ENCODE measurements at places on chromosomes 5 and 9. TPM values are rescaled to one million over a fixed set of nuclear protein-coding genes. Genes with fewer than 3 reads are reported as not detected.

- H3K36me3 ChIP-seq, result peaks cover 6% of the 10 kb centered on the region
- no peak overlapping the region for H3K27ac ChIP-seq
- H3K27me3 ChIP-seq, result no peaks in the 10 kb centered on the region
- H3K4me3 ChIP-seq, result no peak overlapping the region
- no peak for DNase-seq
- no peaks in the 10 kb centered on the region for H3K4me1 ChIP-seq
These were observed 7.6 kb downstream of the HDHD3 start for GRCh38 chr9:113368982-113369854.

DNA sequence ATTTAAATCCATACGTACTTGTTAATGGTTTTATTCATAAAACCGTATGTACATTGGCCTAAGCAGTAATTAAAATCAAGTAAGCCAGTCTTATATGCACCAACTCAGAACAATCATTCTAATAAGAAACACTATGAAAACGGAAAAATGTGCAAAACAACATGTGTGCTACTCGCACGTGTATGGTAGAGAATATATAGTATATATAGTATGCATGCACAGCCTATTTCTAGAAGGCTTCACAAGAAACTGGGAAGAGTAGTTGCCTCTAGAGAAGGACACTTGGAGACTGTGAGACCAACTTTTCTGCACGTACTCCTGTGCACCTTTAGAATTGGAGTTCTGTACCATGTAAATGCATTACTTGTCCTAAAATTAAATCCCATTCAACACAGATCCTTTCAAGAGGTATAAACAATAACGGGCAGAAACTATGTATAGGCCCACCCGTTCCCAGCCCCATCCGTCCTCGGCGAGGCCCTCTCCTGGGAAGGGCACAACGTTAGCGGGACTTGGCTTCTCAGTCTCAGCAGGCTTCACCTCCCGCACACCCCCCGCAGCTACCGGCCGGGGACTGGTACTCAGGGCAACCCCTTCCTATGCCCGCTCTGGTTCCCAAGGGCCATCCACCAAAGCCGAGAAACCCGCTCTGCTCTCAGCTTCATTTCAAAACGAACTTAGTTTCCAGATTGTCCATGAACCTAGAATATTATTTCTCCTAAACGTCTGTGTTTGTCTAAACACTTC lies 2.0 kb downstream of the CDC14B start:
- peaks cover 42% of the 10 kb centered on the region for H3K4me1 ChIP-seq
- H3K27me3 ChIP-seq, result peaks cover 8% of the 10 kb centered on the region
- H3K36me3 ChIP-seq, result no peaks in the 10 kb centered on the region

DNA sequence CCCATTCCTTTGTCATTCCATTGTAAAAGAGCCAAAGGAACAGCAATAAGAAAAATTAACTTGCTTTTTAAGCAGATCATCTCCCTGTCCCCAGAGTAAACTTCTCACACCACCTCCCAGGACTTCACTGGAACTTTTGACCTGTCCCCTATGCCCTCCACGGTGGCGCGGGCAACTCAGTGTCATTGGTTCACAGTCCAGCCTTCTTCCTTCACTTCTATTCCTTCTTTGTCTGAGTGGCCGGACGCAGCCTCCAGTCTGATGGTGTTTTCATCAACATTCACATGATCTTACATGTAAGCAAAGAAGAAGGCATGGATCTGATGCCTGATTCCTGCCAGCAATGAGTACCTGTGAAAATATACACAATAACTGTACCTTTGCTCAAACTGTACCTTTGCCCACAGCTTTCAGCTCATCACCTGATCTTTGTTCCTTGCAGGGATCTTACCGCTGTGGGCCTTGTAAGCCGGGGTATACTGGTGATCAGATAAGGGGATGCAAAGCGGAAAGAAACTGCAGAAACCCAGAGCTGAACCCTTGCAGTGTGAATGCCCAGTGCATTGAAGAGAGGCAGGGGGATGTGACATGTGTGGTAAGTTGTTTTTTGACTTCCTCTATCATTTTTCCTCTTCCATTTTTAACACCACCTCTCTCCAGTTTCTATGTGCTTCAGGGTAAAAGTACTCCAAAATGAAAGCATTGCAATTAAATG lies 32.5 kb downstream of the THBS4 start:
- H3K36me3 ChIP-seq, result peaks cover 7% of the 10 kb centered on the region
- DNase-seq, result no peak
- H3K27ac ChIP-seq, result no peak overlapping the region
- no peak overlapping the region for H3K4me3 ChIP-seq
- H3K4me1 ChIP-seq, result peaks cover 11% of the 10 kb centered on the region

- no peaks in the 10 kb centered on the region for H3K27me3 ChIP-seq
- H3K27ac ChIP-seq, result no peak overlapping the region
- no peaks in the 10 kb centered on the region for H3K36me3 ChIP-seq
- no peaks in the 10 kb centered on the region for H3K4me1 ChIP-seq
These were observed 91.9 kb downstream of the MARCHF3 start for GRCh38 chr5:126938466-126938865.

The CDH12 gene
- 7.8 TPM for total RNA-seq

The RAB3C gene
- 10.1 TPM for total RNA-seq
